RWPE2 (cell line): ENCODE measurements at places on chromosomes 2 and 18.

- DNase-seq = no peak
Measured at GRCh38 chr2:212766921-212767320, 228.3 kb upstream of the ERBB4 start.

DNA sequence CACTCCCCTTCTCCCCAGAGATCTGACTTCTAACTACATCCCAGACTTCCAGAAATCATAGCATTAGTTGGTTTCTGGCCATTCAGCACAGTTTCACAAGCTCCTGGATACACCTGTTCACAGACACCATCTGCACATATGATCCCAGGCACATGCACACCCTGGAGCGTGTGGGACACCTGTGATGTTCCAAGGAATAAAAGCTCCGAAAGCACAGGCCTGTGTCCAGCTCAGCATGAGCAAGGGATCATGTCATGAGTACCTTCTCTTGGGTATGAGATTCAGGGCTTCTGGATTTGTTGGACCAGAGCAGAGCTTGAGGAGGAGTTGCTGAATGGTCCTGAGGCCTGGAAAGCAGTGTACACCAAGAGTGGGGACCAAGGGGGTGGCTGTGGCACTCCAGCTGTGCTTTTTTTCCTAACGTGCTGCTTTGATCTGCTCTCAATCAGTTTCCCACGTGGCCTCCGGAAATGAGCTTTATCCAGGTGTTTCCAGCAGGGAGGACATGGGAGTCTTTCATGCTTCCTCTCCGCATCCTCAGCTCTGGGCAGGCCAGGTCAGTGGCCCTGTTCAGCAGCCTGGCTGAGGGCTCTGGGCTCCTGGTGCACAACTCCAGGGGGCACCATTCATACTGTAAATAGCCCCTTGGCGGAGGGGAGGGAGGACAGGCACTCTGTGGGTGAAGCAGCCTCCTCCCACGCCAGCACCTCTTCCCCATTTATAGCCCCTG lies 1.8 kb downstream of the DYSF start:
- no peak for DNase-seq

- DNase-seq = no peak
Measured at GRCh38 chr2:67524213-67524612, 127.1 kb downstream of the ETAA1 start.

DNA sequence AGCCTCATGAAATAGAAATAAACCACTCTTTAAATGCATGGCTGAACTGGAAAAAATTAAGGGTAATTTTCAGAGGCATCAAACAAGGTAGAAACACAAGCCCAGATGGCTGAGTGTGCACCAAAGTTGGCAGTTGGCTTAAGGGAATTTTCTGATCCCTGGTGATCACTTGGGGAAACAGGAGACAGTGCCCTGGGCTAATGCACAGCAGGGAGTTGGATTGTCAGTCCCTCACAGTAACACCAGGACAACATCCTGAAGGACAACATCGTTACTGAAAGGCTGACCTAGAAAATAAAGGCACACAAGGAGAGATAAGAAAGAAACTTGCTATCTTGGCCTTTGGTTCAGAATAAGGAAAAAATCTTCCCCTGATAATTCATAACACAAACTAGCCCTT lies 417.0 kb downstream of the SLC4A3 start:
- DNase-seq = no peak

GRCh38 chr2:47070920-47071824 lies 83.9 kb downstream of the STPG4 start:
- DNase-seq = no peak

DNA sequence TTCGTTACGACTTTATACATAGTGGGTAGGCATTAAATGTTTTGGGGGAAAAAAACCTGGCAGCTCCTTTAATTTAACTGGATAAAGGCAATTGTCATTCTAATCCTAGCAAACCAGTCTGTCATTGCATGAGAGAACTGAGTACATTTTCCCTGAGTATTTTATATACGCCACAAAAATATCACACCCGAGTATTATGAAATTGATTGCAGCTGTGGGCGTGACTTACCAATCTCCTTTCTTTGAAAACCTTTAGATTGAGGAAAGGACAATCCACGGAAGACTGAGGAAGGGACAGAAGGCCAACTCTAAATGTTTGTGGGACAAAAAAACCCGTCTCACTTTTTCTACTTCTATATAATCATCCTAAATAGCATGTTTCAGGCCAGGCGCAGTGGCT lies 9.0 kb downstream of the TM4SF20 start:
- no peak for DNase-seq

DNA sequence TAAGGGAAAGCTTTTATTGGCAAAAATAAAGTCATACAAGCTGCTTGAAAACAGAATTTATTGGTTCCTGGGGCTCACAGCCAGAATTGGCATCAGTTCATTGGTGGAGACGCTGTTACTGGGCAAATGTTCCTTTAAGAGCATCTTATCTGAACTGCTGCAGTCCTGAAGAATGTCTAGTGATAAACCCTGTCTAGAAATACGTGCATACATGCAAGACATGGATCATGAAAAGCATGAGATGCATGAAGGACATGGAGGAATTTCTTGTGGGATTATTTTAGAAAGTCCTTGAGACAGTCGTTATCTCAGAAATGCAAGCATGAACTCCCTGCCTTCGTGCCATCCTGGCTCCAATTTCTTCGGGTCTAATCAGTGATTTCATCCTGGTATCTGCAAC lies 32.5 kb upstream of the FHOD3 start:
- DNase-seq = no peak

DNA sequence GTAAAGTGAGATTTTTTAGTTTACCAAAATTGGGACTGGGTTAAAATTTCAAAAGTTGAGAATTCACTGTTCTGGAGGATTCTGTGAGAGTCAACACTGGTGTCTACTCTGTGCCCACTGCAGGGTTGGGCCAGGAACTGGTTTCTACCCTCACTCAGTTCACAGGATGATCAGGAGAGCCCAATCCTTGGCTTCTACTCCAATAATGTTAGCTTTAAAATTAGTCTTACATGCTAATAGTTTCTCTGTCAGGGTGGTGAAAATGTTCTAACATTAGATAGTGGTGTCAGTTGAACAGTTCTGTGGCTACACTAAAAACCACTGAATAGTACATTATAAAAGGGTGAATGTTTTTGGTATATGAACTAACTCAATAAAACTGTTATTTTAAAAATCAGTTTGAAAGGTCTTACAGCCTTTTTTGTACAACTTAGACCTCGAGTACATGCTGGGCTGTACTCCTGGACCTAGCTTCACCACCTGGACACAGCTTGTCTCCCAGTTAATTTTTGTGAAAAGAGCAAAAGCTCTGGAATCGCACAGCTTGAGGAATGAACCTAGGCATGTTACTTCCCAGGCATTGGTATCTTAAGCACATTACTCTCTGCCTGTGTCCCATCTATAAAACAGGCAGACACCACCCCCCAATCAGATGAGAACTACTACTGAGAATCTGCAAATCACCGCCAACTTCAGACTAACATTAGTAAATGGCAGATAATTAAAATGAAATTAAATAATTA lies 44.4 kb downstream of the ACVR1 start:
- DNase-seq = no peak

DNA sequence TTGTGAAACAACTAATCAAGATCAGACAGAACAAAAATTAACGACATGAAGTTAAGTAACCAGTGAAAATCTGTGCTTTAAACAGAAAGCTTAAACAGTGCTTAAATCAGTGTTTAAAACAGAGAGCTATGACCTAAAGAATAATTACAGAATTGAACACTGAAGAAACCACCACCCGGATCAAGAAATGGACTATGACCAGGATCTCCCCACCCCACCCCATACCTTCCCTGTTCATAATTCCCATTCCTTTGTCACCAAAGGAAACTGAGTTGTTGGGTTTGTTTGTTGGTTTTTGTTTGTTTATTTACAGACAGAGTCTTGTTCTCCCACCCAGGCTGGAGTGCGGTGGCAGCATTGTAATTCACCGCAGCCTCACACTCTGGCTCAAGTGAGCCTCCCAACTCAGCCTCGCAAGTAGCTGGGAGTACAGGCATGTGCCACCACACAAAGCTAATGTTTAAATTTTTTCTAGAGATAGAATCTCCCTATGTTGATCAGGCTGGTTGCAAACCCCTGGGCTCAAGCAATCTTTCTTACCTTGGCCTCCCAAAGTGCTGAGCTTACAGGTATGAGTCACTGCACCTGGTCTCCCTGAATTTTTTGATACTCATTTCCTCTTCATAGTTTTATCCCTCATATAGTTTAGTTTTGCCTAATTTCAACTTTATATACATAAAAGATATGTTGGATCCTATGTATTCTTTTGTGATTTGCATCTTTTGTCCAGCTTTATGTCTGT lies 8.2 kb upstream of the ALPG start:
- no peak for DNase-seq

GRCh38 chr18:58096658-58097057 lies 52.6 kb downstream of the NEDD4L start:
- no peak for DNase-seq

DNA sequence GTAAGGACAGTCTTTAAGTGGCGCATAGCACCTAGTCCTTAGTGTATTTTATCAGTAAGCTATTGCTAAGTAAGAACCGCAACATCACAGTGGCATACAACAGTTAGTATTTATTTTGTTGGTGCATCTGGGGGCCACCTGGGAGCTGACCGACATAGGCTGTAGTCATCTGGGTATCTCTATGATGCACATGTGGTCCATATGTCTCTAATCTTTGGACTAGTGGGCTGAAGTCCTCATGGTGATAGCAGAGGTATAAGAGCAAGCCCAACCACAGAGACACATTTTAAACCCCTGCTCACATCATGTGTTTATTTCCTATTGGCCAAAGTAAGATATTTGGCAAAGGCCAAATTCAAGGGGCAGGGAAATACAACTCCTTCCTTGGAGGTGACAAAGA lies 2.9 kb downstream of the CAMKMT start:
- no peak for DNase-seq

- no peak for DNase-seq
Measured at GRCh38 chr2:15619938-15620337, 28.3 kb downstream of the DDX1 start.

DNA sequence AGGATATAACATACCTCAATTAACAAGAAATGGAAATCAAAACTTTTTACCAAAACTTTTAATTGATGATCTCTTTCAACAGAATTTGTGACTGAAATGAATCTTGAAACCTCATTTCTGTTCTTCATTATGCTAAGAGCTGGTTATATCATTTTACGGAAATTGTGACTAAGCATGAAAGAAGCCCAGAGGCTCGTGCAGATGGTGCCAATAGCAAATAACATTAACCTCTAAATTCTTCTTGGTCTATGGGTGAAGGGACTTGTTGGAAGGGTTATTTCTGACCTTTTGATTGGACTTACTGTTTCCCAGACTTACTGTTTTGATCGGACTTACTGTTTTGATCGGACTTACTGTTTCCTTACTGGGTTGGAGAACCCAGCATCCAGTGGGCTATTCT lies 435.6 kb downstream of the TDRD15 start:
- no peak for DNase-seq

DNA sequence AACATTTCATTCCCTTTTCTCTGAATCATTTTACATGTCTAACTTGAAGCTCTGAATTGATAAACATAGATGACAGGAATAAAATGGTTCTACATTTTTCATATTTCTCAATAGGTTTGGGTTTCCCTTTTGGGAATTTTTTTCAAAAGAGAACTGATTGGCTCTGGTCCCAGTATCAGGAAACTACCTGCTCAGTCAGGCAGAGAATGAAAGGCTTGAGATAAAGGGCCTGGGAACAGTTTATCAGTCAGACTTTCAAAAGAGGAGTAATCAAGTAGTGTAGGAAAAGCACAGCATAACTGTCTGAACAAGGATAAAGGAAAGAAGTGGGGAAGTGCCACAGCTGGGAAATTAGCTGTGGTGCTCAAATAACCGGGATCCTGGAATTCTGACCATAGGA lies 28.3 kb upstream of the CCL20 start:
- DNase-seq = no peak

DNA sequence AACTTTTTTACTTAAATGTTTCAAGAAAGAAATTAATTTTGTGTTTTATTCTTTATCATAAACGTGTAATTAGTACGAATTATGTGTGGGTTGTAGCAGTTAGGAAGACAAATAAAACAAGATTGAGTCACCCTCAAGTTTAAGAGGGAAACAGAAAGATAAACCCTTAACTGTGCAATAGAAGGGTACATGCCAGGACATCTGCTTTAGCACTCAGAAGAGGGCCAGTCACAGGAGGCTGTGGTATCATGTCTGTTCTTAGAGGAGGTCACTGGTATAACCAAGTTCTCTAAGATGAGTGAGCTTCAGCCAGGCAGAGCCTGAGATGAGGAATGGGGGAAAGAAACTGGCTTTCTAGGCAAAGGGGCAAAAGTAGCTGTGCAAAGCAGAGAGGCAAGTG lies 42.4 kb upstream of the GRHL1 start:
- DNase-seq = no peak

GRCh38 chr2:222424729-222425671 lies 657 bp downstream of the SGPP2 start:
- no peak for DNase-seq

- no peak for DNase-seq
Measured at GRCh38 chr2:188364033-188364630, 72.5 kb downstream of the GULP1 start.

DNA sequence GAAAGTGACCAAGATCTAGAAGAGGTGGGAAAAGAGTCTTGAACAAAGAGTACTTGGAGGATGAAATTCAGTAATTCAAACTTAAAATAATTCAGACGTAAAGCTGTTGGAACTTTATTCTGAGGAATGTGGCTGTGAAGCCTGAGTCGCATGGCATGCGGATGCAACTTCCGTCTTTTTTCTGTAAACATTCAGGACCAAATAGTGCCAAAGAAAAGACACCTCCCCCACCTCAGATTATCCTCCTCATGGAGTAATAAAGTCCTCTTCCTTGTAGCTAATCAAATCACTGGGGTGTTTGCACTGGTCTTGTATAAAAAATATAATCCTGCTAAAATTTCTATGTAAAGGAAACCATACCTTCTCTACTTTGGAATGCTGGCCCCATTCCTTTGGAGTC lies 790.4 kb downstream of the TSN start:
- DNase-seq = no peak
